ENCODE measurements at places on chromosomes 7 and 10. TPM values are rescaled to one million over a fixed set of nuclear protein-coding genes. Genes with fewer than 3 reads are reported as not detected.

NUPR2 gene
- total RNA-seq: 1.4 TPM

MYL10 gene
- total RNA-seq: not detected

CLRN3 gene
- 155 TPM for total RNA-seq

NUTM2B gene
- 1.5 TPM for total RNA-seq

NPS gene
- not detected for total RNA-seq

TSPAN12 gene
- 32.1 TPM for total RNA-seq

CTTNBP2 gene
- 3.8 TPM for total RNA-seq

SPDYE2 gene
- not detected for total RNA-seq

ANAPC16 gene
- 83.8 TPM for total RNA-seq

TMEM196 gene
- total RNA-seq: not detected

CCDC172 gene
- not detected for total RNA-seq

MRPS33 gene
- total RNA-seq: 83.0 TPM
